NB4 (cell line): ENCODE measurements at places on chromosomes 11 and 22.

DNA sequence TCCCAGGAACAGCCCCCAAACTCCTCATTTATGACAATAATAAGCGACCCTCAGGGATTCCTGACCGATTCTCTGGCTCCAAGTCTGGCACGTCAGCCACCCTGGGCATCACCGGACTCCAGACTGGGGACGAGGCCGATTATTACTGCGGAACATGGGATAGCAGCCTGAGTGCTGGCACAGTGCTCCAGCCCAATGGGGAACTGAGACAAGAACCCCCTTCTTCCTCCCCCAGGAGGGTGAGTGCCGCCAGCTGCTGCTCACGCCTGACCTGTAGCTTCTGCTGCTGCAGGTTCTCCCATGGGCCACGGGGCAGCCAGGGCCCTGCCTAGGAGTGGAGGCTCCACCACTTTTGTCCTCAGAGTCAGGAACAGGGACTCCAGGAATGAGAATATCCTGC lies 78.2 kb downstream of the VPREB1 start:
- DNase-seq: no peak

DNA sequence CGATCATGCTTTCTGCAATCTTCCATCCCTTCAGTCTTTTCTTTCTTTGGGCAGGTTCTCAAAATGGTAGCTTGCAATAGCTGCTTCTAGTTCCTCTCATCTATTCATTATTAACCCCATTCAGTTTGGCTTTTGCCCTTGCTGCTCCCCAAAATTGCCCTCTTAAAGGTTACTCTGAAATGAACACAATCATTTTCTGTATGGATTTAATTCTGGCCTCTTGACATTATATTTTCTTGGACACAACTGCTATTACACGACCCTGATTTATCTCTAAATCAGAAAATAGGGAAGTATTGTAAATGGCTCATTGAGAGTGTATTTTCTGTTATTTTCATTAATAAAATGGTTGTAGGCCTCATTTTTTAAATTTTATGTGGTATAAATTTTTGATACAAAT lies at the start of gene ANGPTL5:
ANGPTL5 (minus strand) TSS at position 101 of the 400 bp plus-strand sequence. CDS start 8,613 bp downstream, outside the sequence.
- DNase-seq: no peak

GRCh38 chr11:12711496-12711895 lies 37.3 kb downstream of the TEAD1 start:
- DNase-seq: no peak

DNA sequence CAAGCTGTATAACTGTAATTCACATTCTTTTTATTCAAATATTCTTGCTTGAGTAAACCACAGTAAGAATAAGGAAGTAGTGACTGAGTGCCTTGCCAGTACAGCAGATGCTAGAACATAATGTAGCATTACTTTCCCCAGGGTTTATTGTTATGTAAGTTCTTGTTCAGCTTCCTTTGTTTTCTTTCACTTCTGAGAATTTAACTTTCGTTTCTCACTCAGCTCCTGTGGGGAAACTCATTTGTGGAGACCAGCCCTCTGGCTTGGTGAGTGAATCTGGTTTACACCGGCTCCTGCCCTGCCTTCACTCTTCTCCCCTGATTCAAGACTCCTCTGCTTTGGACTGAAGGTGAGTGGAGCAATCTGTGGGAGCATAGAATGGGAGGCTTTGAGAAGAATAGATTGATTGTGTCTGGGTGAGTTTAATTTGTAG lies at the start of gene TRIM22:
TRIM22 (plus strand) TSS at position 240 of the 433 bp plus-strand sequence. CDS start 6,443 bp downstream, outside the sequence.
- DNase-seq: peak; percentile 86

DNA sequence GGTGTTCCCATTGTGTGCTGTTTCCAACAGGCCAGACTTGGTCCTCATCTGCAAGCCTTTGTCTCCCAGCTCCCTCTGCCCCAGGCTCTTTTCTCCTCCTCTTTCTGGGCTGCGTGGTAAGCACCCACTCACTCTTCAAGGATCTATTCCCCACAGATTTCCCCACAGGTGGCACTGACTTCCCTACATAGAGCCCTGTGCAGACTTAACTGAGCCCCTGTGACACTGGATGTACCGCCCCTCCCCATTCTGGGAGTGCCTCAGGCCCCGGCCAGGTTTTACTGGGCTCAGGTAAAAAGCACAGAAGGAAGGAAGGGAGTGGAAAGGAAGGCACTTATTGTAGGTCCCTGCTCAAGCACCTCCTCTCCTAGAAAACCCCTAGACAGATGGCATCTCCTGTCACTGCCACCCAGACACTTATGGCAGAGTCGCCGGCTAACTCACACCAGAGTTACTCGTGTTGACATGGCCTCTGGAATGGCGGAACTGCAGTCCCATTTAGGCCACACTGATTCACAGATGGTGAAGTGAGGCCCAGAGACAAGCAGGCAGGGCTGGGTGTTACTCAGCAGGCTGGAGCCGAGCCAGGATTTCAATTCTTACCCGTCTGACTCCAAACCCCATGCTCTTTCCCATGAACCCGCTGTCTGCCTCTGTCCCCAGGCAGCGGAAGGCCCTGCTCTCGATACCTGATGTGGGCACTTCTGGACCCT lies 47.2 kb downstream of the LRRC32 start:
- no peak for DNase-seq

GRCh38 chr22:38727123-38727522 lies 21.4 kb downstream of the GTPBP1 start:
- no peak for DNase-seq

DNA sequence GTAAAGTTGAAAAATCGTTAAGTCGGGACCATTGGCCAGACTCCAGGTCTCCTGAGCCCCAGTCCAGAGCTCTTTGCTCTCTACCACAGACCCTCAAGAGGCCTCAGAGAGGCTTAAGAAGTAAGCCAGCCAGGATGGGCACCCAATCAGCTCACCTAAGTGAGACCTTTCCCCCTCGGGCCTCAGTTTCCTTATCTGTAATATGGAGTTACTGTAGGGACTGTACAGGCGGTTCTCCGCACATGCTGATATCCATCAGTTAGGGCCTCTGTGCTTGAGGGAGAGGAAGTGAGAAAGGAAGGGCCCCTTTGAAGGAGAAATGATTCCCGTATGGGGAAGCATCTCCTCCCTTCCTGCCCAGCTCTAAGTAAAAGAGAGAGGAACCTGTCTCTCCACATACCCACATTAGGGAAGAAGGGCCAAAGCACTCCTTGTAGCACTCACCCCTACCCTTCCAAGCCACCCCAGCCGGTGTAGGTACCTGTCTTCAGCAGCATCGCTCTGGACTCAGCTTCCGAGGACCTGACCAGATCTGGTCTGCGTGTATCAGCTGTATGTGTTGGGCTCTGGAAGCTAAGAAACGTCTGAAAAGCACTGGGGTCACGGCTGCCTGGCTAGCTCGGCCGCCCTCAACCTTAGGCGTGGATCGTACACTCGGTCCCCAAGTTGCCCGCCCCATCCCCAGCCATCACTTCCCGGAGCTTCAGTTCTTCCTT lies 653 bp downstream of the NAGA start:
- peak; percentile 68 for DNase-seq

DNA sequence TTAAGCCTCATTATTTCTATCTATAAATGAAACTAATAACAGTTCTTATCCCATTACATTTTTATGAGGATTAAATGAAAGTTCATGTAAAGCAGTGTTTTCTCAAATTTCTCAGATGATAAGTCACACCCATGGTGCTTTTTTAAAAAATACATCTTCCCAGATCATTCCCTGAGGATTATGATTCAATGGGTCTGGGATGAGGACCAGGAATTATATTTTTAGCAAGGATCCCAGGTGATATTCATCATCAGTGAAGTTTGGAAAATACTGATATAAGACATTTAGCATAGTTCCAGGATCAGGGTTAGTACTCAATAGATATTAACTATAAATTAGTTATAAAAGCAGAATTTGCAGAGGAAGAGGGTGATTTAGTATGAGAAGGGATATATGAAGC lies 89.1 kb downstream of the BBOX1 start:
- no peak for DNase-seq

DNA sequence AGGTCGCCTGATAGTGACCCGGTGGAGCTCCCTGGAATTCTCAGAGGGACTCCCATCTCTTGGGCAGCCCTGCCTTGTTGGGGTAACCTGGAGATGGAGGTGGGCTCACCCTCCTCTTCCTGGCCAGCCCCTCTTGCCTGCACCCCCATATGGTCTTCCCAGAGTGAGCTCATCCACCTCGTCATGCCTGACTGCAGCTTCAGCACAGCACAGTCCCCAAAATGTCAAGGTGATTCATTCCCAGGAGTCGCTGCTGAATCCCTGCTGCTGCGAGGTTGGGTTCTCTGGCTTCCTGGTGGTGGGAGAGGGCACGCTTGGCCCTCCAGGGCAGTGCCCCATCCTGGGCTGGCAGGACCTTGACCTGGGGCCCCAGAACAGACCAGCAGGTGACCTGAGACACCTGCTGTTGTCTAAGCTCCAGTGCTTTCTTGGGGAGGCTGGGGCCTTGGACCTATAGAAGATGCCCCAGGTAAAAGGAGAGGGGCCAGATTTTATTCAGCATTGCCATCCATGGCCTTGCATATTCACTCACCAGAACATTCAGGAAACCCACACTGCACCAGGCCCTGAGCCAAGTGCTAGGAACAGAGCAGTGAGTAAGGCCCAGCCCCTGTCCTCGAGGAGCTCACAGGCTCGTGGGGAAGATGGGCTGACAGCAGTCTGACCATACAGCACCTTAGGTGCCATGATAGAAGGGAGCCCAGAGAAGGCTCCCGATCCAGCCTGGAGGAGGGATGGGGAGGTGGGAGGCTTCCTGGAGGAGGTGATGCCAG lies 72.9 kb downstream of the CACNA1I start:
- no peak for DNase-seq
